ENCODE measurements at places on chromosomes 13 and 19.
A peak's percentile ranks its signal among the peaks of the same experiment; 100 is the strongest.

GRCh38 chr13:49760558-49760957 lies 31.9 kb downstream of the KPNA3 start:
- no peak for DNase-seq

DNA sequence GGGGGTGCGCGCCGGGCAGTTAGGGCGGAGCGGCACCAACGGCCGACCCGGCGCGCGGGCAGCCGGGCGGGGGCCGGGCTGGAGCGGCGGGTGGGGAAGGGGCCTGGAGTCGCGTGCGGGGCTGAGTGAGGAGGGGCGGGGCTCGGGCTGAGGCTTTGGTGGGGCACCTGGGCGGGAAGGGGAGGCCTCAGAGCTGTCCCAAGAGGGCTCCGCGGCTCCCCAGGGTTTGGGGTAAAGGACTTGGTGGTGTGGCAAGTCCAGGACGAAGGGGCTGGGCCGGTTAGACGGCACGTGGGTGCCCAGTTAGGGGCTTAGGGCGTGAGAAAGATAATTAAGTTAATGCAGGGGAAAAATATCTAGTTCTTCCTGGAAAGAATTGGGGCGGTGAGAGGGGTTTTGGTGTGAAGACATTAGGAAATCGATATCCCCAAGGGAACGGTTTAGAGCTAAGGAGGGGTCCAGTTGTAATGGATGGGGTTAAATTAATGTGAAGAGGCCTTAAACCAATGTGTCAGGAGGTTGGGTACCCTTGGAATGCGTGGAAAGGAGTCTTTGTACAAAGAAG lies 496 bp downstream of the ZNF574 start:
- no peak for DNase-seq

DNA sequence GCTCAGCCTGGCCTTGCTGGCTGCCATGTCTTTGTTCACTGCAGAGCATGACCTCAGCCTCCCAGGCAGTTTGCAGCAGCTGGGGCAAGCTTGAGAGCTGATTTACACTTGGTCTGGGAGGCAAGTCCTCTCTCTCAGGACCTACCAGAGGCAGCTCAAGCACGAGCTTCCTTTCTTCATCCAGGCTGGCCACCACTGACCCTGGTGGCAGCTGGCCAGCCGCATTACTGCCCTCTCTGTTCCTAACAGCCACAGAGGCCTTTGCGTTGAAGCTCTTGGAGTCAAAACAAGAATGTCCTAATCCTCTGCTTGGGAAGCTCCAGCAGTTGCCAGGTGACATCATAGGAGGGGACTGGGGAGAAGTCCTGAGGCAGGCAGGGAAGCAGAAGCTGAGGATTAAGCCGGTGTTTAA lies 85.7 kb downstream of the NUFIP1 start:
- DNase-seq = peak; percentile 78

DNA sequence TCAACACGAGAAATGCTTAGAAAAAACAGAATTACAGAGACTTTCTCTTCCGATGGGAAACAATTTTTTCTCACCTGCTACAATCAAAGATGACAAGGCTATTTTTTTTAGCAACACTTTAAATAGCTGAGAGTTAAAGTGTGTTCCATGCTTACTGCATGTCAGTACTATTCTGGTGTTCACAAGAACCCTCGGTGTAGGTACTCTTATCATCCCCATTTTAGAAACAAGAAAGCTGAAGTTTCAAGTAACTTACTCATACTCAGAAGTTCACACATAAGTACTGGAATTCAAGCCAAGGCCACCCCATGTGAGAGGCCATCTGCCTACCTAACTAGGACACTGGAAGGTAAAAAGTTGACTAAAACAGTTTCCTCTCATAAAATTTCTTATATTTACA lies 9.0 kb upstream of the TNFRSF19 start:
- DNase-seq = no peak

- DNase-seq = no peak
Measured at GRCh38 chr19:49923055-49924003, 5.7 kb upstream of the ATF5 start.

DNA sequence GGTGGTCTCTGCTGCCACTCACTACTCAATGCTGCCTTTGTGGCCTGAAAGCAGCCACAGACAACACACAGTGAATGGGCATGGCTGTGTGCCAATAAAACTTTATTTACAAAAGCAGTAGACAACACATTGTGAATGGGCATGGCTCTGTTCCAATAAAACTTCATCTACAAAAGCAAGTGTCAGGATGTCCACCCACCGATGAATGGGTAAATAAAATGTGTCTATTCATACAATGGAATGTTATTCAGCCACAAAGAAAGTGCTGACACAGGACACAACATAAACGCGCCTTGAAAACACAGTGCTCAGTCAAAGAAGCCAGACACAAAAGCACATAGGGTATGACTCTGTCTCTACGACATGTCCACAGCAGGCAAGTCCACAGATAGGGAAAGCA lies 20.1 kb downstream of the ZSCAN5A start:
- no peak for DNase-seq
